ENCODE measurements at places on chromosomes 2 and 18.

DNA sequence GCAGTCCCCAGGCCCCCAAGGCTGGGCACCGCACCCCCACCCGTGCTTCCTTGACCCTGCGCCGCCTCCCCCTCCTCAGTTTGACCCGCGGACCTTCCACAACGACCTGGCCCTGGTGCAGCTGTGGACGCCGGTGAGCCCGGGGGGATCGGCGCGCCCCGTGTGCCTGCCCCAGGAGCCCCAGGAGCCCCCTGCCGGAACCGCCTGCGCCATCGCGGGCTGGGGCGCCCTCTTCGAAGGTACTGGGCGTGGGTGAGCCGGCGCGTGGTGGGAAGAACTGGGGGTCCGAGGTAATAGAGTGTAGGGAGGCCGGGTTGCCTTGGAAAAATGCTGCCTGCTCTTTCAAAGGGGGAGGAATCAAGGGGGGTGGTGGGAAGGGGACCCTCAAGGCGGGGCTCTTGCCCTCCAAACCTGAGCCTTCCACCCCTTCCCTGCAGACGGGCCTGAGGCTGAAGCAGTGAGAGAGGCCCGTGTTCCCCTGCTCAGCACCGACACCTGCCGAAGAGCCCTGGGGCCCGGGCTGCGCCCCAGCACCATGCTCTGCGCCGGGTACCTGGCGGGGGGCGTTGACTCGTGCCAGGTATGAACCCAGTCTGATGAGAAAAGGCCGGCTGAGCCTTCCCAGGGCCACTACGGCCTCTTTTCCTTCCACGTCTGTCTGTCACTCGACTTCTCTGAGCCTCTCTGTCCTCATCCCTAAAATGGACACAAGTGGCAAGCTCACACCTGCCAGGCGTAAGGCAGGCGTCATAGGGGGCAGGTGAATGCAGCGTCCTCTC is 2.6 kb downstream of the PRSS56 start:
- no peak for DNase-seq

- no peak for DNase-seq
Observed at GRCh38 chr2:236176417-236176816, 8.2 kb upstream of the GBX2 start.

DNA sequence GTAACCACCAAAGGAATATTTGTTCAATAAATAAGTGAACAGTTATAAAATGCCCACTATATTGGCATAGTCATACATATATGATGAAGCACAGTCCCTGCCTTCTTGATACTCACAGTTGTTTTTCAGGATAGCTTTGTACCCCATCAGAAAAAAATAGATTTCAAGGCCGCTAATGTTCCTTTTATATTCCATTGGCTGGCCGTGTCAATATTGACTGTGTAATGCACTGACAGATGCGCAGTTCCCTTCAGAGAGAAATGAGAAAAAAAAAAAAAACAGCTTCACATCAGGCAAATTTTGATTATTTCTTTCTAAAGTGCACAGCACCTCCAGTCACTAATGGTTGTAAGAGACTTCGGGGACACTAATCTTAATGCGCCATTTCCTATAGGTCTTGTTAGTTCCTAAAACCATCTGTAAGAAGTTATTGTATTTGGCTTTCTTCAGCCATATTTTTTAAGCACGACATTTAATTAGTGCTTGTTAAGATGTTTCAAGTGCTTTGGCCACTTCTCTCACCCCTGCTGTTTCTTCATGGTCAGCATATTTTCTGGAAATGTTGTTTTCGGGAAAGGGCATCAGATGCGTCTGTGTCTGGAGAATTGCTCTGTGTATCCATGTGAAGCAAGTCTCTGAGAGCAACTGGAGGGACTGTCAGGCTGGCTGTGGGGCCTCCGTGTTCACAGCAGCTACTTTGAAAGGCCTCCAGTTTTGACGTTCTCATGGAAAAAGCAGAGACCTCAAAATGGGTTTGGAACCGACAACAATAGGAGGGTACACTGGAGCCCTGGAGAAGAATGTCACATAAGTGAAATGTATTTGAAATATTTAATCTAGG is 378.3 kb downstream of the MTX2 start:
- peak; percentile 7 for DNase-seq

- no peak for DNase-seq
Observed at GRCh38 chr2:181724662-181725061, 44.3 kb upstream of the NEUROD1 start.

DNA sequence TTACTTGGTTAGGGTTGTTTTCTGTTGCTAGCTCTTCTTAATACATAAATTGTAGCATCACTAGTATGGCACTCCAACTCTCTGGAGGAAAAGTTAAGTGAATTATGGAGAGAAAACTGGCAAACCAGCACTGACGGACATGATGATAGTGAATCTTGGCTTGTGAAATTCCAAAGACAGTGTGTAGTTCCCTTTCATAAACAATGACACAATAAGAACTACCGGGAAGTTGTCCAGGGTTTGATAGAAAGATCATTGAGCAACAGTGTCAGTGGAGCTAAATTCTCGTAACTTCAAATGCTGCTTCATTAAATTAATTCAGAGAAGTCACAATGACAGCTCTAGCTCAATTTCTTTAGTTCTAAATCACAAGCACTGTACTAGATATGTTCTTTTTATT is 66.5 kb downstream of the RIT2 start:
- DNase-seq = no peak

GRCh38 chr2:219031005-219031738 is 10.1 kb downstream of the CFAP65 start:
- DNase-seq = no peak

- DNase-seq = no peak
Observed at GRCh38 chr18:32040936-32041335, 22.3 kb downstream of the RNF125 start.

GRCh38 chr2:45168711-45169338 is 159.6 kb upstream of the SIX2 start:
- DNase-seq = peak; percentile 28

DNA sequence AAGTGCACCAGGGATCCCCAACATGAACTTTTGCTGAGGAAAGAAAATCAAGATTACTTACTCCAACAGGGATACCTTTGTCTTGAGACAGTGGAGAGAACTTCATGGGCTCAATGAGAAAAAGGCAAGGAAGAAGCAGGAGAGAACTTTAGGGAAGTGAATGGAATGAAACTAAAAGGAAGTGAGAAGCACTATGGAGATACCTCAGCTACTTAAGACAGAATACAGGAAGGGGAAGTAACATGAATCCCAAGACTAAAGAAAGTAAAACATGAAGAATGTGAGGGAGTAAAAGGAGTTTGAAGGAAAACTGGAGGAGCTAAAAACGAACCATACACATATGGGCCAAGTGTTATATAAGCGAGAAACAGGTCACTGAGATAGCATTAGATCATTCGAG is 32.4 kb upstream of the ACTR3 start:
- no peak for DNase-seq

DNA sequence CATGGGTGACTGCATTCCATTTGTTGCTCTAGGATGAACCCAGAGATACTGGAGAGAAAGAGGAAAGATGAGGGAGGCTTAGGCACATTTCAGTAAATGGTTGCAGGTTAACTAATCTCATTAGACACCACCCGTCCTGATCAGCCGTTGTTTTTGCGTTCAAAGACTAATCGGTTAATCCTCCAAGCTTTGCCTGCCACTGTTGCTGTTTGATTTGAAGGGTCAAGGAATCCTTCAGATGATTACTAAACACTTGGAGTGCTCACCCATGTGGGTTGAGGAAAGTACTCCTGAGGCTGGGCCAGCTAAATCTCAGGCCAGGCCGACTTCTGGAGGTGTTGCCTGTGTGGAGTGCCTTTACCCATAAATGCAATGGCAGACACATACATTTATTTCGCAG is 8.6 kb downstream of the SH3RF3 start:
- no peak for DNase-seq

GRCh38 chr18:67582488-67582887 is 66.0 kb upstream of the DSEL start:
- DNase-seq = no peak

Data from SHP77 (cell line).